NB4 (cell line): ENCODE measurements at places on chromosomes 13 and 19.

DNA sequence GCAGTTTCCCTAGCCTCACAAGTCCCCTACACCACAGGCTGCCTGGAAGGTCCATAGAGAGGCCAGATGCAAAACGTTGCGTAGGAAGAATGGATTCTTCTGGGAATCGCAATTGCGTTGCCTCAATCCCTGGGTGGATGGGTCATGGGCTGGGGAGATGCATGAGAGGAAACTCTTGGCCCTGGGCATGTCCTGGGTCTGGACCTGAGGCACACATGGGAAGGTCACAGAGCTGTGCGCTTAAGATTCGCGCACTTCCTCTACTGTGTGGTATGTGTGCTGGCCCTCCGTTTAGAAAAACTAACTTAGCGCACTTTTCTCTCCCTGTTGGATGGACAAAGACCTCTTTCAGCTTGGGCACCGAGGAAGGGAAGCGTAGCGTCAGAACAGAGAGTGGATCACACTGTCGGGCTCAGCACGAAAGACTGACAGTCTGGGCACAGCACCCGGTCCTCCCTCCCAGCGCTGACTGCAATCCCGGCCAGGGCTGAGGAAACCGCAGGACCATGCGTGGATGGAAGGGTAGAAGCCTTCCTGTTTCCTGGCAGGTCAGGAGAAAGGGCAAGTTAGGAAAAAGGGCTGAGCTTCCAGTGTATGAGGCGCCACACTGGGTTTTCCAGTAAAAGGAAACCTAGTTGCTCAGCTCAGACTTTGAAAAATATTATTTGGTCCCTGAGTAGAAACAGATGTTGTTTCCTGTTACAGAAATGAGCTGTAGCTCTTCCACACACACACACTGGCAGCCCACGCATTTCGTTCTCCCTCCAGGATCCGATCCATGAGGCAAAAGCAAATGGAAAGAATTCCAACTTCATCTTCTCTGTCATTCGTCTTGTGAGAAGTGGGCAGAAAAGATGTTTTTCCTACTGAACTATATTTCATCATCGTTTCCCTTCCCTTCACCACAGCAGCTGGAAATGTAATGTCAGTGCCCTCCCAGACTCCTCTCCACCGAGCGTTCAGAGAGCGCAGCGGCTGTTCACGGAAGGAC lies 86.0 kb downstream of the ING1 start:
- no peak for DNase-seq

DNA sequence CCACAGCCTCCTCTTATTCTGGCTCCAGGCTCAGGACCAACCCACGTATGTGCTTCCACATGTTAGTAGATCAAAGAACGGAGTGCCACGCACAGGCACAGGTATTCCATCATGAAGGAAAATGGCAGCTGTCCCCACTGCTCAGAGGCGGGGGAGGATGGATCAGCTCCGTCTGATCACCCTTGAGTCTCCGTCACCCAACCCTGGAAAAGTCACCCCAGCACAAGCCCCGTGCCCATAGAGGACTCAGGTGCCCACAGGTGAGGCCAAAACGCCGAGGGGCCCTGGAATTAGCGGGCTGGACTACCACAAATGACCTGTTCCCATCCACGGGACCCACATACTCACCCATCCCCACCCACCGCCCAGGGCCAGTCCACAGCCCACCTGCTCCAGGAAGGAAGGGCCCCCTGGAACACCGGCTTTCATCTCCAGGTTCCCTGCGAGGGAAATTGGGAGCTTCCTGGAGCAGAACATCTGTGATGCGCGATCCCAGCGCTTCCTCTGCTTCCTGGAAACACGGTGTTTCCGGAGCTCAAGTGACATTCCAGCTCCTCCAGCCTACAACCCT lies 120.5 kb upstream of the SPACA7 start:
- DNase-seq = no peak

- peak; percentile 89 for DNase-seq
Observed at GRCh38 chr19:6056801-6057650, 53.3 kb downstream of the RFX2 start.

GRCh38 chr19:46634656-46635218 lies 1.3 kb downstream of the GNG8 start:
- no peak for DNase-seq

DNA sequence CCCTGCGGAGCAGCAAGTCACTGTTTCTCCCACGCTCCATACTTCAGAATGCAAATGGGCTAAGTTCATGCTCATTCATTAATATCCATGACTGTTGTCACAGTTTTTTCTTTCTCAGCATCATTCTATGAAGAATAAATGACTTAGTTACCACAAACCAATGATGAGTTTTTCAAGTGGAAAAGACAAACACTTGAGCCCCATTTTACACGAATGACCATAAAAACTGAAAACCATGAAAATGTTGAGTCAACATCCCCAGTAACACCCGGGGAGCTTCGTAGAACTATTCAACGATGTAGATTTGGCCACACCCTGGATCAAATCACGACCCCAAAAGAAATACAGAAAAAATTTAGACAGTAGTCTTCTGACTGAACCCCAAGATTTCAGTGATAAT lies 99.8 kb upstream of the GJB6 start:
- no peak for DNase-seq

DNA sequence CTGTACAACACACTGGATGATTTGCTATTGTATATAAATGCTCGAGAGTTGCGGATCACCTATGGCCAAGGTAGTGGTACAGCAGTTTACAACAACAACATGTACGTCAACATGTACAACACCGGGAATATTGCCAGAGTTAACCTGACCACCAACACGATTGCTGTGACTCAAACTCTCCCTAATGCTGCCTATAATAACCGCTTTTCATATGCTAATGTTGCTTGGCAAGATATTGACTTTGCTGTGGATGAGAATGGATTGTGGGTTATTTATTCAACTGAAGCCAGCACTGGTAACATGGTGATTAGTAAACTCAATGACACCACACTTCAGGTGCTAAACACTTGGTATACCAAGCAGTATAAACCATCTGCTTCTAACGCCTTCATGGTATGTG lies 21.5 kb downstream of the OLFM4 start:
- no peak for DNase-seq

DNA sequence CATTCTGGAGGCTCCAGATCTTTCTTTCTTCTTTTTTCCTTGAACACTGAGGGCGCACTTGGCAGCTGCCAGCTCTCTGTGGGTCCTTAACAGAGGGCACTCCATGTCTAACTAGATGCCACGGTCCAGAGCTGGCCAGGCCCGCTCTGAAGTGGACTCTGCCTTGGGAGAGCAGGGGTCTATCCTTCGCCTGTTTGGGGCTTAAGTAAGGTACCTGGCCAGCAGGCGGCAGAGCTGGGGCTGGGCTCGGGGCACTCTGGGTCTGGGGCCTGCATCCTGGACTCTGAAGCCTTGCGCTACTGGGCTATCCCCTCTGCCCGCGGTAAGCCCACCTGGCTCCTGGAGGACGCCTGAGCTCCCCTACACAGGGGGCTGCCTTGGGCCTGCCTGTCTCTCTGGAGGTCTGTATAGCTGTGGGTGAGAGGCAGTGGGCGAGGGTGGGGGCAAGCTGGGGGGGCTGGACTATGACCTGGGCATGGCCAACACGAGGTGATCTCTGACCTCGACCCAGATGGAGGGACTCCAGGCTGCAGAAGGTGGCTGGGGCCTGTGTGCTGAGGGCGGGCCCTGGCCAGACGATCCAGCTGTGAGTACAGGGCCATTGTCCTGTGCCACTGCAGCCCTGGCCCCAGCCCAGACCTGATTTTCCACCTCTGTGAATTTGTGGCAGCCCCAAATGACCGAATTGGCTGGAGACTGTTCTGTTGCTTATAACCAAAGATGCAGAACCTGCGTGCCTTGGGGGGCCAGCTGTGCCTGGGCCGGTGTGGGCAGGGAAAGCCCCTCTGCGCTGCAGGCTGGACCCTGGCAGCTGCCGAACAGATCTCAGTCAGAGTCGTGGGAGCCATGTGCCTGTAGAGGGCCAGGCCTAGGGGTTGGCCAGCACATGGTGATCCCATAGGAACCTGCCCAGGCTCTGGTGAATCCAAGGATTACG lies 26.5 kb downstream of the CEBPG start:
- DNase-seq = no peak

DNA sequence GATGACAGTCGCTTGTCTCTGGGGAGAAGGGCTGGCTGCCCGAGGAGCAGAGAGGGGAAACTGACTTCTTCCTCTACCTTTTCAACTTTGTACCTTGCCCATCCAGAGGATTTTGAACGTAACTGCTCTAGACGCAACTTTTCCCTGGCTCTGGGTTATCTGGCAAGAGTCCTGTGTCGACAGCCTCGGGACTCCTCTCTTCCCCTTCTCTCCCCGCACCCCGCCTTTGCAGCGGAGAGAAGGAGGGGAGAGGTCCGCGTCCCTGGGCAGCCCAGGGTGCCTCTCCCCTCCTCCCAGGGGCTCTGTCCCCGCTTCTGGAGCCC lies 574 bp downstream of the SH3GL1 start:
- peak; percentile 61 for DNase-seq

- DNase-seq = peak; percentile 78
Observed at GRCh38 chr13:32428581-32429432, 877 bp upstream of the N4BP2L1 start.

- no peak for DNase-seq
Observed at GRCh38 chr19:27740396-27740795, 1472.6 kb downstream of the UQCRFS1 start.
